ENCODE measurements at places on chromosomes 1 and 21.
A peak's percentile ranks its signal among the peaks of the same experiment; 100 is the strongest.

DNA sequence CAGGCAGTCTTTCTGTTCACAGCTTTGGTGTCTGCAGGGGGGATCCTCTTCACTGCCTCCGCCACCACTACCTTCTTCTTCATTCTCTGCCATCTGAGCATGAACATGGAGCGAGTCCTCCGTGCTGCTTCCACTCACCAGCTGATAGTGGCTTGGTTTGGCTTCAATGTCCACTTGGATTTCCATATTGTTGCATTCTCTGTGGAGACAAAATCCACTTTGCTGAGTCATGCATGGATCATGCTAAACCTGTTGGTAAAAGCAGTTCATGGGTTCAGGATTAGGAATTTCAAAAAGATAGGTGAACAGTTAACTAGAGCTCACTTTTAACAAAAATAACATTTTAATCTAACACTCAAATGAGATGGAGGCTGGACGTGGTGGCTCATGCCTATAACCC, 27.5 kb downstream of the RNF19B start:
- H3K27ac ChIP-seq, result no peak overlapping the region
- no peak for DNase-seq
- H3K27me3 ChIP-seq, result no peaks in the 10 kb centered on the region
- no peak overlapping the region for H3K4me3 ChIP-seq
- H3K36me3 ChIP-seq, result peaks cover 29% of the 10 kb centered on the region

GRCh38 chr1:14738647-14739046, 140.2 kb downstream of the KAZN start:
- no peaks in the 10 kb centered on the region for H3K36me3 ChIP-seq
- H3K27me3 ChIP-seq, result no peaks in the 10 kb centered on the region
- no peak overlapping the region for H3K27ac ChIP-seq
- no peaks in the 10 kb centered on the region for H3K4me1 ChIP-seq
- H3K4me3 ChIP-seq, result no peak overlapping the region

DNA sequence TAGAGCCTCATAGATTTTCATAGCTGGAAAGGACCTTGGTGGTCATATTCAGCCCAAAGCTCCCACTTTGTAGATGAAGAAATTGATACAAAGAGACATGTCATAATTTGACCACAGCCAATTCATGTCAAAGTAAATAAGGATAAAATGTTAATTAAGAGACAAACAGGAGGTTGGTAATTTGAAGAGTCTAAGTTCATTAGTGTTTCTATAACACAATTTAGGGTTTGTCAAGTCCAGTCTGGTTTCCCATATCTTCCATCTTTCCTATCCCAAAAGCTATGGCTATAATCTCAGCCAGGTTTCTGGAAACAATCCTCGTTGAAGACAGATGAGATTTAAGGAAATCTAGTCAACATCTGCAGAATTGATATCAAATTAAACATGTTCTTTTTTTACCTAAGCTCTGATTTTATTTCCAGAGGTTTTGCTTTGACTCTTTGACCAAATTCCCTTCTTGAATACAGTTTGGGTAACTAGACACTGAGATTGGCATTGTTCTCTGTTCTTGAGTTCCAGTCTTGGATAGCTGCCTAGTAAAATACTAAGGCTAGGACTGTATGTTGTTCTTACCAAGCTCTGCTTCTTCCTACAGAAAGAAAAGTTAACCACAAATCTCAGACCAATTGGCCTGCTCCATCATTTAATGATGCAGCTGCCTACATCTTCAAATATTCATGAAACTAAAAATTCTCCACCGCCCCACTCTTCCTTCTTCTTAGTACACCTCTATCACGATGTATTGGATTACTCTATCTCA, 62.0 kb downstream of the SLC44A5 start:
- H3K27ac ChIP-seq, result peak overlapping the region; percentile 57
- DNase-seq, result no peak
- no peaks in the 10 kb centered on the region for H3K27me3 ChIP-seq
- H3K36me3 ChIP-seq, result no peaks in the 10 kb centered on the region
- no peak overlapping the region for H3K4me3 ChIP-seq

DNA sequence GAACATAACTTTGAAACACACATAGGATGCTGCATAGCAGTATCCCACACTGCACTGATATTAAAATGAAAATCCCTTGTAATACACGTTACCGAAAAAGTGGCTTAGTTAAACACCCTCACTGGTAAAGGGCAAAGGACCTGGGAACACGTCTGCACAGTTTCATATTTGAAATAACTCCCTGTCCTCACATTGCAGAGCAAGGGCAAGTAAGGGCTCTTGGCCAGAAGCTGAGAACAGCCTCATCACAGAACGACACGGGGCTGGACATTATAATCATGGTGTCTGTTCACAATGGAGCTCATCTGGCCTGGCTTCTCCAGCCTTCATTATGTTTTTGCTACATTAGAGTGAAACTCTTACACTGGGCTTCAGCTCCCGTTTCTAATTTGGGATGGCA, 207.0 kb downstream of the PCP4 start:
- no peak for DNase-seq
- H3K27ac ChIP-seq, result no peak overlapping the region
- no peaks in the 10 kb centered on the region for H3K27me3 ChIP-seq
- H3K4me3 ChIP-seq, result no peak overlapping the region

GRCh38 chr1:87169263-87169910, 159.3 kb upstream of the LMO4 start:
- no peaks in the 10 kb centered on the region for H3K4me1 ChIP-seq
- no peak overlapping the region for H3K27ac ChIP-seq
- no peaks in the 10 kb centered on the region for H3K36me3 ChIP-seq
- no peaks in the 10 kb centered on the region for H3K27me3 ChIP-seq
- DNase-seq, result no peak

GRCh38 chr1:74579425-74579824, 67.0 kb upstream of the LRRC53 start:
- H3K27ac ChIP-seq, result no peak overlapping the region
- H3K4me3 ChIP-seq, result no peak overlapping the region
- no peaks in the 10 kb centered on the region for H3K27me3 ChIP-seq
- no peak for DNase-seq
- no peaks in the 10 kb centered on the region for H3K36me3 ChIP-seq

- H3K27me3 ChIP-seq, result peaks cover 7% of the 10 kb centered on the region
- no peak for DNase-seq
- H3K27ac ChIP-seq, result no peak overlapping the region
- no peaks in the 10 kb centered on the region for H3K36me3 ChIP-seq
- no peaks in the 10 kb centered on the region for H3K4me1 ChIP-seq
Observed at GRCh38 chr1:91655912-91656449, 155.3 kb downstream of the CDC7 start.
